ENCODE measurements at places on chromosomes 13 and 19.

DNA sequence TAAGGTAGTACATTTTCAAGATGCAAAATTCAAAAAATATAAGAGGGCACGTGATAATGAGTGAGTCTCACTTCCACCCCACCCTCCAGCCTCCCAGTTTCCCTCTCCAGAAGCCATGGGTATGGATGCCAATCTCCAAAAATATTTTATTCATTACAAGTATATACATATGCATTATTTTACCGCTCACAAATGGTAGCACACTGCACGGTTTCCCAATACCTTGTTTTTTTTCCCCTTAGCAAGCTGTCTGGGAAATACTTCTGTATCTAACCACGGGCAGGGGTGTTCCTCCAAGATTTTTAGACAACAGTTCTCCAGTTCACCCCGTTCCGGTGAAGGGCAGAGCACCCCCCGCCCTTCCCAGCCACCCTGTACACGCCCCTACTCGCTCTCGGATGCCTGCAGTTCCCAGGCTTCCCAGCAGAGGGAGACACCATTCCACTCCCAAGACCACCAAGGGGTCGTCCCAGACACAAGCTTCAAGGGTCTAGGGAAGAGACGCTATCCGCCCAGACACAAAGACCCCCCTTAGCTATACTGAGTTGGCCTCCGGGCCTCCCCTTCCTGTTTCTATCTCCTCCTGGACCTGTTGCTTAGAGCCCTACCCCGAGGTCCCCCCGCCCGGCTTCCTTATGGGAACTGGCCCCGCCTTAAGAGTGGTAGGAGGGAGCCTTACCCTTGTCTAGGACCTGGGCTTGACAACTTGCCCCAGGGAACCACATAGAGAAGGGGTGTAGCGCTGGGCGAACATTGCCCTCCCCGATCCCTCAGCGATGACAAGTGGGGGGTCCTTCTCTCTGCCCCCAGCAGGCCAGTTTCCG is 1.1 kb upstream of the FXYD3 start:
- DNase-seq, result peak; percentile 38

- peak; percentile 34 for DNase-seq
Observed at GRCh38 chr19:48896191-48896720, 2.3 kb downstream of the TULP2 start.

GRCh38 chr19:7992575-7992974 is 12.9 kb downstream of the ELAVL1 start:
- no peak for DNase-seq

- DNase-seq, result no peak
Observed at GRCh38 chr19:3175781-3176714, 2.5 kb upstream of the S1PR4 start.

- no peak for DNase-seq
Observed at GRCh38 chr19:42017040-42017439, 23.0 kb upstream of the ATP1A3 start.

DNA sequence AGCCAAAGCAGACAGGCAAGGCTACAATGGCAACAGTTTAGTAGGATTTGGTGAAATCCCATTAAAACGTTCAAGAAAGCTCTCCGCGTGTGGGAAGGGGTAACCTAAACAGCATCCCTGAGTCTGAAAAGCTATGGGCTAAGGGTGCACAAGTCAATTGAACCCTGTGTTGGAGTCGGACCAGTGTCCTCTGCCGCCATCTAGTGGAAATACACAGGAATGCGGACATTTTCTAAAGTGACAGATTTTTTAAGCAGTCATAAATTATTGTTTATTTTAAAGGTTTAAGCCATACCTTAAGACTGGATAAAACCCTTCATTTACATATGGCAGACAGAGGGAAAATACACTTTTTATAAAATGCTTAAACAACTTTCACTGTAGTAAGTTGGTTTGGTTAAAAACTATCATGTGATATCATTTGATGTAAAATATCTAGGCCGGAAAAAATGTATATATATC is 26.5 kb upstream of the LSM14A start:
- DNase-seq, result no peak

- no peak for DNase-seq
Observed at GRCh38 chr19:5336195-5336965, 4.2 kb downstream of the PTPRS start.

- DNase-seq, result peak; percentile 69
Observed at GRCh38 chr19:15629003-15629880, 11.5 kb upstream of the CYP4F3 start.

DNA sequence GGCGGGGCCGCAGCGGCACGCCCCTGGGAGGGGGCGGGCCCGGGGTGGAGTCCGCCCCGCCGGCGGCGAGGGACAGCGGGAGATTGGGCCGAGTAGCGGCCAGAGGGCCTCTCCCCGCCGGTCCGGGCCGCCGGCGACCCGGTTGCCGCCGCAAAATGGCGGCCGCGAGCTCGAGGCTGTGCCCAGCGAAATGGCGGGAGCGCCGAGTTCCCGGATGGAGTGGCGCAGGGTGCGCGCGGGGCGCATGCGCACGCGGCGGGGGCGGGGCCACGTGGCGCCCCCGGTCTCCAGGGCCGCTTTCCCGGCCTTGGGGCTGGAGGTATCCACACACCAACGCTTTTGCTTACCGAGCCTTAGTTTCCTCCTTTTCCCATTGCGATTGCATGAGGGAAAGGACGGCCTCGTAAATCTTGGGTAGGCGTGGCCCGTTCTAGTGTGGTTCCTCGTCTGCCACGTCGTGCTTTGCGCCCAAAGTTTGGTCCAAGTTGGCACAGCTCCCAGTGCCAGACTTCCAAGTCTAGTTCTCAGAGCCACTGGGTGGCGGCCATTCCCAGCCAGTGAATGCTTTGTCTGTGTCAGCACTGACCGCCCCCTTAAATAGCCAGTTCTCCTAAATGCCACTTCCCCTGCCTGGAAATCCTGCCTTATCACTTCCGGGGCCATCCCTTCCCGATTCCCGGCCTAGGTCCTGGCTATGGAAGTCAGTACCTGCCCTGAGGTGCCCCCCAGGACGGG is 513 bp downstream of the CIRBP start:
- peak; percentile 77 for DNase-seq

DNA sequence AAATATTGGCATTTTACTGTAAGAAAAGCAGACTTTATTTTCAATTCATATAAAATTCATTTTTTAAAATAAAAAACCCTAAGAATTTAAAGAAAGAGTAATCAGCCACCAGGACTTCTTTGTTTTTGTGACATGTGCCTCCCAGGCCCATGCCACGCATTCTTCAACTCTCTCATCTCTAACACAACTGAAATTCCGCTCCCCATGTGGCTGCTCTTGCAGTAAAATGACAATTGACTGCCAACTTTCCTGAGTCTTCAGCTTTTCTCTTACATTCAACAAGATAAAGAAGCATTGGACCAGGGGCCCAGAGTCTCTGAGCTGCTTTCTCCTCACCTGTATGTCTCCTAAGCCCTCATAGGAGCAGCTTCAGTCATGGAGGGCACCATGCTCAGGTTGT is 372.1 kb downstream of the UQCRFS1 start:
- DNase-seq, result no peak

GRCh38 chr13:26025196-26025595 is 26.6 kb downstream of the SHISA2 start:
- DNase-seq, result peak; percentile 35

DNA sequence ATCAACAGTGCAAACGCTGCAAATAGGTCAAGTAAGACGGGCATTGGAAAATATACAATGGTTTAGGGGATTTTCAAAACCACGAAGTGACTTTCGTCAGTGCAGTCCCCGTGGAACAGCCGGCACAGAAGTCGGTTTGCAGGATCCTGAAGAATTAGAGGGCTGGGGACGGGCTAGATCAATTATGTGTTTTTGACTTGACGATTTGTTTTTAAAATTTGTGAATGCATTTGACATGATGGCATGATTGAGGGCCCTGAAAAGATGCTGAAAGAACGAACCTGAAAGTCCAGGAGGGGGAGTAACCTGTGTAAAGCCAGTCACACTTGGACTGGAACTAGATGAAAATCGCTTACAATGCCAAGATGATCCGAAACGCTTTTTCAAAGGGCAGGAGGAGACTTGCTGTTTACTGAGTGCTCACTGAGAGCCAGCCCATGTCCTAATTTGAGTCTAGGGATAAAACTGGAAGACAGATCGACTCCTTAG is 8.9 kb upstream of the DGKH start:
- DNase-seq, result no peak

DNA sequence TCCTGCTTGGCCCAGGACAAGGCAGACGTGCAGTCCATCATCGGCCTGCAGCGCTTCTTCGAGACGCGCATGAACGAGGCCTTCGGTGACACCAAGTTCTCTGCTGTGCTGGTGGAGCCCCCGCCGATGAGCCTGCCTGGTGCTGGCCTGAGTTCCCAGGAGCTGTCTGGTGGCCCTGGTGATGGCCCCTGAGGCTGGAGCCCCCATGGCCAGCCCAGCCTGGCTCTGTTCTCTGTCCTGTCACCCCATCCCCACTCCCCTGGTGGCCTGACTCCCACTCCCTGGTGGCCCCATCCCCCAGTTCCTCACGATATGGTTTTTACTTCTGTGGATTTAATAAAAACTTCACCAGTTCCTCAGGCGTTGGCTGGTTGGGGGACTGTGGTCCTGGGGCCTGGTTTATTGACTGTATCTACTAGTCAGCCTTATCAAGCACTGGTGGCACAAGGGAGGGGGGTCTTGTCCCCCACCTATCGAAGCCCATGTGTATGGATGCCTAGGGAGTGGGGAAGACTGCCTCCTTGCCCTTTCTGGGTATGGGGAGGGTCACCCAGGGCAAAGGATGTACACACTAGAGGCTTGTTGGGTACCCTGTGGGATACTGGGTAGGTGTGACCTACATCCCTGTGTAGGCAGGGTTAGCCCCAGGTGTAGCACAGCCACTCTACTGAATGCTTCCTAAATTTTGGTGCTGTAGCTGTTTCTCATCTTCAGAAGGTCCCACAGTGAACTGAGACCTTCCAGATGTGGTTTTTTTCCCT is 4.4 kb downstream of the CHMP2A start:
- no peak for DNase-seq

GRCh38 chr19:18496167-18496979 is 25.5 kb downstream of the ELL start:
- no peak for DNase-seq

GRCh38 chr19:30148039-30148790 is 206.2 kb downstream of the URI1 start:
- DNase-seq, result no peak

GRCh38 chr13:32447894-32448623 is 20.1 kb upstream of the N4BP2L1 start:
- no peak for DNase-seq

DNA sequence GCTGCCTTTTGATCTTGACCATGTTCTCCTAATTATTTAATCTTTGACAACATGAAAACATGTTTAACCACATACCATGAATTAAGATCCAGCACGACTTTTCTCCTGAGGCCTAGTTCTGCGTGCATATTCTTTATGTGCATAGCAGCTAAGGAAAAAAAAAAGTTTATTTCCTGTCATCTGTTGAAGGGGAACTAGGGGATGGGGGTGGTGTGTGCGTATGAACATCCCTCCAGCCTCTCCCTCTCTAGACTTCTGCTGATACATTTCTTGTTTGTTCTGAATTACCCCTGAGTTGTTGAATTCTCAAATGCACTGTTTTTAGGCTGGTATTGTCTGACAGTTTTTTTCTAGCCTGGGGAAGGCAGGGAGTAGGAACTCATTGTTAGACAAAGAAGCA is 543.3 kb downstream of the FGF9 start:
- no peak for DNase-seq

DNA sequence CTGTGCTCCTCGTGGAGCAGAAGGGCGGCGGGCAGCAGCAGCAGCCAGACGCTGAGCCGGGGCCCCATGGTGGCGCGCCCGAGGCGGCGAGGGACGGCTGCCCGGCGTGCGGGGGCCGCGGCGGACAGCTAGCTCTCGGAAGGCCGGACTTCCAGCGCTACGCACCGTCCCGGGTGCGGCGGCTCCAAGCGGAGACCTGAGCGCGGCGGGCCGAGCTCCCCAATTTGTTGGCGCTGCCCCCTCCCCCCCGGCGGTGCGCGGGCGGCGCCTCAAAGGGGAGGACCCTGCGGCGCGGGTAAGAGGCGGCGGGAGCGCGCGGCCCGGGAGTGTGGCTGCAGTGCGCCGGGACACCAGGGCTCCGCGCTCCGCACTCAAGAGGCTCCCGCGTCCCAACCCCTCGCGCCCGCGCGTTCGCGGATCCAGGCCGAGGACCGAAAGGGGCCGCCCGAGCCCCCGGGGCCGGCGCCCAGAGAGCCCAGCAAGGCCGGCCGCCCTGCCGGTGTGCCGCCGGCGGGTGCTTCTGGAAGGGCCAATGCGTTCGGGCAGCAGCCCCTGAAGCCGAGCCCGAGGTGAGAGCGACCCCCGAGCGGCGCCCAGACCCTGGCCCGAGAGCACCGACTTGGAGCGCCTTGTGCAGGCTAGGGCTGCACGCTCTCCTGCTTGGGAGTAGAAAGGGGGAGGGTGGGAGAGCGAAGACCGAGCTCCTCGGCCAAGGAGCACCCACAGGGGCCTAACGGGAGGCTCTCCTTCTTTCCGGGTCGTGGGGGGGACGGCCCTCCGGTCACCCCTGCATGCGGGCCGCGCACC is at the start of the genes COL4A1 and COL4A2:
Gene COL4A1 (minus strand): TSS at position 198 of the 807 bp plus-strand sequence. CDS start 130 bp downstream, at position 68.
Gene COL4A2 (plus strand): TSS at position 325 of the 807 bp plus-strand sequence. CDS start 620 bp downstream, outside the sequence.
- DNase-seq, result no peak

DNA sequence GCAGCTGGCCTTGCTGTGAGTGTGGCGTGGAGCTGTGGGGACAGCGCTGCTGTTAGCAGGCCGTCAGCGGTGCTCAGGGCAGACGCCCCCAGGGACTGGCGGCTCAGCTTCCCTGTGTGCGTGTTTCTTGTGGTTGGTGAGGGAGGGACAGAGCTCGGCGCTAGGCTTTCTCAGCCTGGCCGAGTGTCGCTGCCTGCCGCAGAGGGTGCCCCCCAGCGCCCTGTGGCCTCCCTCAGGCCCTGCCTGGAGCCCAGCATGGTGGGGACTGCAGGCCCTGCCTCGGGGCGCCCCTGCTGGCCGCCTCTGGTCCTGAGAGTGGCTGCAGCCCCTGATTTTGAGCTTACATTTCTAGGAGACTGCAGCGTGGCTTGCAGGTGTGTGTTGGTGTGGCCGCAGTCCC is 35.5 kb downstream of the DOT1L start:
- DNase-seq, result no peak

GRCh38 chr19:13172346-13173138 is 22.3 kb downstream of the IER2 start:
- DNase-seq, result no peak

DNA sequence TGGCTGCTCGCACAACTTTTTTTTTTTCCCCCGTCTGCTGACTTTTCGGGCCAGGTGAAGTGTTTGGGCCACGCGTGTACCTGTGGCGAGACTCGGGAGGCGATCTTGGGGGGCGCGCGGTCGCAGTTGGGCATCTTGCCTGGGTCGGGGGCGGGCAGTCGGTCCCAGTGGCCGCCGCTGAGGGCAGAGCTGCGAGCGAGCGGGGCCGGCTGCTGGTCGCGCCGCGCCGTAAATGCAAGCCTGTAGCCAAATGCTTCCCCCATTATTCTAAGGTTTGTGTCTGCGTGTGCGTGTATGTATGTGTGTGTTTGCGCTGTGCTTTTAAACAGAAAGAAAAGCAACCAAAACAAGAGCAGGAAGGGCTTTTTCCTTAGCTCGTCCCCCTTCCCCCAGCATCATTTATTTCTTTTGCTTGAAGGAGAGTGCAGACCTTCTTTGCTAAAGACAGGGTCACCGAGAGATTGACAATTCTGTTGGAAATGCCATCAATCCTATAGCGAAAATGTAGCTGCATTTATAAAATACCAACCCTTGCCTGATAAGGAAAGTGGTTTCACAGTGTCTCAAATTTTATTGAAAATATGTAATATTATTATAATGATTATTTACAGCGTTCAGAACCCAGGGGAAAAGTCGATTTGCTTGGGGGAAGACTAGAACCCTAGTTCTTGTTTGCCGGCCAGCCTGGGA is 143.2 kb upstream of the ZNF536 start:
- no peak for DNase-seq

- no peak for DNase-seq
Observed at GRCh38 chr19:3661284-3662238, 35.0 kb upstream of the CACTIN start.
